Neural progenitor cell (in vitro differentiated cells): ENCODE measurements at places on chromosomes 4 and X.

DNA sequence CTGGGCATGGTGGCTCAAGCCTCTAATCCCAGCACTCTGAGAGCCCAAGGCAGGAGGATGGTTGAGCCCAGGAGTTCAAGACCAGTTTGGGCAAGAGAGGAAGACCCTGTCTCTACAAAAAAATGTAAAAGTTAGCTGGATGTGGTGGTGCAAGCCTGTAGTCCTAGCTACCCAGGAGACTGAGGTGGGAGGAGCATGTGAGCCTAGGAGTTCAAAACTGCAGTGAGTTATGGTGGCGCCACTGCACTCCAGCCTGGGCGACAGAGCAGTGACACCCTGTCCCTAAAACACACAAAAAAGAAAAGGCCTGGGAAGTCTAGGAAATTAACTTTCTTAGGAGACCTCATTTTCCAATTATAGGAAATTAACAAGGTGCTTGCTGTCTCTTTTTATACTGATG, 76.8 kb downstream of the JAKMIP1 start:
- DNase-seq = no peak

DNA sequence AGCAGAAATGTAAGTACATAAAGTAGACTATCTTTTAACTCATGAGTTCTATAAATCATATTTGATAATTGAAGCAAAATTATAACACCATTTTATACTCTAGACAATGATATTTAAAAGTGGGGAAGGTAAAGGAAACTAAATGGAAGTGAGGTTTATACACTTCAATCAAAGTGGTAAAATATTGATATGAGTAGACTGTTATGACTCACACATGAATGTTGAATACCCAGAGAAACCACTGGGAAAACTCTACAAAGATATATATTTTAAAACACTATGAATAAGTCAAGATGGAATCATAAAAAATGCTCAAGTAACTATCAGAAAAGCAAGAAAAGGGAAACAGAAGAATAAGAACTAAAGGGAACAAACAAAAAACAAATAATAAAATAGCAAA, 8.4 kb downstream of the VSIG1 start:
- DNase-seq = no peak

DNA sequence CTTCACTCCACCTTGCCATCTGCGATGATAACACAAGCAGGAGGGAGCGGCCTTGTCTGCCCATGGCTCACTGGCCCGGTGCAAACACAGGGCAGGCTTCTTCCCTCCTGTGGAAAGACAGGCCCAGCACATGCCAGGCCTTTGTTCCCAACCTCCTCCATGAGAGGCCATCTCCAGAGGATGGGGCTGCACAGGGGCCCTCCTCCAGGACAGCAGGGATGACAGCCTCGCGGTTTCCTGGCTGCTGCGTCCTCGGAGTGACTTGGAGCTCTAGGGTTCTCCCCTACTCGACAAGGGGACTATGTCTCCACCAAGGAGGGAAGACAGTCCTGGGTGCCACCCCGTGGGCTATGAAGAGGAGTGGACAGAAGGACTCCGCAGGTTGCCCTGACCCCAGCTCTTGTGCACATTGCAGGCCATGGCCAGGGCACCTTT, 21.8 kb downstream of the RNF212 start:
- no peak for DNase-seq

DNA sequence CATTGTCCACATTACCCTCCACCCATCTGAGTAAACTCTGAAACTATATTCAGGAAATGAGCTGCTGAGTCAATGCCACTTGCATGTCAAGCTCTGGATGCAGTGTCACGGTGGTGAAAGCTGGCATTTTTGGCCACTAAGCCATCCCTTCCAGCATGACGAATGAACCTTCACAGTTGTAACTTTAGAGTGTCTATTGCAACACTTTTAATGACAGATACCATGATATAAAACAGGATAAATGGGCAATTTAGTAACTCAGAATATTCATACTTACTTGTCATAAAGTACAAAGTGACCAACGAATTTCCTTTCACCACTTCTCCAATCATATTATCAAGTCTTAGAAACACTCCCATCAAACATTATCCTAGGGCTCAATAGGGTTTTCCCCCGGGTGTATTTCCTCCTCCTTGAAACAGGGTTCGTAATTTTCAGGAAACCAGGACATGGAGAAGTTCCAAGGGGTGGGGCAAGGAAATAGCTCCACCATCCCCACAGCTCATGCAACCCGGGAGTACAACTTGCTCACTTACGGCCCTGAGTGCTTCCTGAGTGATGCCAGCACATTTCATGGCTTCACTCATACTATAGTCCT, 73.1 kb downstream of the MTHFD2L start:
- no peak for DNase-seq

GRCh38 chrX:69618803-69619202, 2.9 kb downstream of the EDA start:
- peak; percentile 14 for DNase-seq
